Activated CD4-positive, alpha-beta T cell treated with anti-CD3 and anti-CD28 coated beads, Interleukin-2, Interleukin-4, amounts not matched to agents 100 ng/mL and 50 ng/mL, durations not matched to agents 16 hours and 8 hours (primary cell): ENCODE measurements at places on chromosomes 7 and 10.

DNA sequence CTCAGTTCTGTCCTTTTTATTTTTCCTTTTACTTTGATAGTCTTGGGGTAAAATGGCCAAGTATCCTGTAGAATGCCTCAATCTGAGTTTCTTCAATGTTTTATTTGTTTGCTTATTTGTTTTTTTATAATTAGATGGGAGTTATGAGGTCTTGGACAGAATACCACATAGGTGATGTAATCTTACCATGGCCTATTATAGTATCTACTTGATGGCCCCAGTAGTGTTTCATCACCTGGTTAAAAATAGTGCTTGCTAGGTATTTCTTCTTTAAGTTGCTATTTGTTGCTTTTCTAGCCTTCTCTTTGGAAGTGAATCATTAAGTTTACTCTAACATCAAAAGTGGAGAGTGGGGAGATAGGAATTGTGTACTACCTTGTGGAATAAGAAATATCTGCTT is 1020.0 kb upstream of the KCND2 start:
- DNase-seq, result no peak

- peak; percentile 32 for DNase-seq
Observed at GRCh38 chr10:12186323-12186722, 9.4 kb downstream of the NUDT5 start.

DNA sequence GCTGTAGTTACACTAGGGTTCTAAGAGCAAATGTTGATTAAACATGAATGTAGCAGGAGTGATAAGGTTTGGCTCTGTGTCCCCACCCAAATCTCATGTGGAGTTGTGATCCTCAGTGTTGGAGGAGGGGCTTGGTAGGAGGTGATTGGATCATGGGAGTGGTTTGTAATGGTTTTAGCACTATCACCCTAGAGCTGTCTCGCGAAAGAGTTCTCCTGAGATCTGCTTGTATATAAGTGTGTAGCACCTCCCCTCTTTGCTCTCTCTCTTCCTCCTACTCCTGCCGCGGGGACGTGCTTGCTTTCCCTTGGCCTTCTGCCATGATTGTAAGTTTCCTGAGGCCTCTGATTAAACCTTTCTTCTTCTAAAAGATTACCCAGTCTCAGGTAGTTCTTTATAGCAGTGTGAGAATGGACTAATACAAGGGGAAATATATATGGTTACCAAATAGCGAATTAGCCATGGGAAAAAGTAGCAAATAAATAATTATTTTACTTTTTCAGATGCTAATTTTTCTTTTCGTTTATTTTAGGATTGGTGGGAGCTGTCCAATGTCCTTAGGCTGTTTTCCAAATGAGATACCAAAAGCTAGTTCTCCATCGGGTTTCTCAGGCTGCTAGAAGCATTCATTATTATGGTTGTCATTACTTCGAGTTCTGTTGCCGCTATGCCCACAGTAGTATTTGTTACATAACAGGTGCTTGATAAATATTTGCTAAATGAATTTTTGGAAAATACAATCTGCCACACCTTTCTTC is 58.7 kb downstream of the PTEN start:
- DNase-seq, result no peak

- no peak for DNase-seq
Observed at GRCh38 chr10:61164458-61165160, 220.6 kb upstream of the RHOBTB1 start.

DNA sequence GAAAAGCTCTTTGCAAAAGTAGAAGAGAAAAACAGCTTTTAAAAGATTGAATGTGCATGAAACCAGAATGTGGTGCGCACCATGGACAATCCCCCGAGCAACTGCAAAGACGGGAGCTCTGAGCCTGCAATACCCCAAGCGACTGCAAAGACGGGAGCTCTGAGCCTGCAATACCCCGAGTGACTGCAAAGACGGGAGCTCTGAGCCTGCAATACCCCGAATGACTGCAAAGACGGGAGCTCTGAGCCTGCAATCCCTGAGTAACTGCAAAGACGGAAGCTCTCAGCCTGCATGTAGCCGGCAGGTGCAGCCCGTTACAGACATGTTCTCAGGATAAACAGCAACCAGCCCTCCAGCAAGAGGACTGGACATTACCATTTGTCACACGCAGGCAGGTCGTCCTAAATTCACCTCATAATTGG is 6.2 kb downstream of the ZNF775 start:
- DNase-seq, result no peak

DNA sequence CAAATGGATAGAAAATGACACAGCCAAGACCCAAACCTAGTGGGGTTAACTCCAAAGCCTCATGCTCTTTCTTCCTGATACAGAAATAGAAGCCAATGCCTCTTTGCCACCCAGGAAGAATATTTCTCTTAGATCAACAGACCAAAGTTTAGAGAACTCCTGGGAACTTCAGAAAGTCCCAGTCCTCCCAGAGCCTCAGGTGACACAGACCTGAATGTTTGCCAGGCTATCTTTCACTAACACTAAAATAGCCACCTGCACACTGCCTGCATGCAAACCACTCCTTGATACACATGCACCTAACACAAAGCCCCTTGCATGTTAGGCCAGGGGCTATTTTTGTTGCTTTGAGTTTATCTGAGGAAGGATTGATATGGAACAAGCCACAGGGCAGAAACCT is 27.7 kb downstream of the LSM5 start:
- no peak for DNase-seq

DNA sequence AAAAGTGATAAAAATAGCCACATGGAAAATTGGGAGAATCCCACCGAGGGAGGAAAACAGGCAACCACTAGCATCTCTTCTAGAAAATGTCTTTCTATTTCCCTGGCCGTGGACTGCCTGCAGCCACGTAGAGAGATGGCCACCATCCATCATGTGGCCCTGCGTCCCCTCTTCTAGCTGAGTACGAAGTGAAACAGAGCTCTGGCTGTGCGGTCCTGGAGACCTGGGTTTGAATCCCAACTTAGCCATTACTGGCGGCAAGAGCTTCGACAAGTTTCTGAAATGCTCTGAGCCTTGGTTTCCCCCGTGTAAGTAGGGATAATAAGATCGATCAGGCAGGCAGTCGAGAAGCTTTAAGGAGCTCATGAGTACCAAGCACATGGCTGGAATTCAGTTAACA is 32.9 kb downstream of the ZCCHC24 start:
- no peak for DNase-seq

- DNase-seq, result no peak
Observed at GRCh38 chr10:126759531-126759930, 89.0 kb upstream of the C10orf90 start.

- DNase-seq, result no peak
Observed at GRCh38 chr7:101565601-101566209, 63.4 kb downstream of the MYL10 start.

GRCh38 chr7:18529239-18529638 is 33.7 kb downstream of the HDAC9 start:
- DNase-seq, result no peak

GRCh38 chr7:24604630-24605029 is 31.4 kb downstream of the PALS2 start:
- no peak for DNase-seq

- DNase-seq, result no peak
Observed at GRCh38 chr10:130559547-130559880, 423.3 kb downstream of the GLRX3 start.

DNA sequence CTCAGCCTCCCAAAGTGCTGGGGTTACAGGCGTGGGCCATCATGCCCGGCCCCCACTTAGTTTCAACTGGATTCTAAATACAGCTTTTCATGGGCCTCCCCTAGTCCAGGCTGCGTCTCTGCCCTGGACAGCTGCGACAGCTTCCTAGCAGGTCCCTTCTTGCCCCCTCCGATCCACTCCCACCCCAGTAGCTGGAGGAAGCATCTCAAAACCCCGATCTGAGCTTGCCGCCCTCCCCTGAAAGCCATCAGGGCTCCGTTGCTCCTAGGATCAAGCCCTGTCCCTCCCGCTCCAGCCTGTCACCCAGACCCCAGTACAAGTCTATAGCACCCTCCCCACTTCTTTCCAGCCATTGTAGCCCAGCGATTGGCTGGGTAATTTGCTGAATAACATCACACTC is 64.5 kb downstream of the VWA2 start:
- DNase-seq, result no peak

DNA sequence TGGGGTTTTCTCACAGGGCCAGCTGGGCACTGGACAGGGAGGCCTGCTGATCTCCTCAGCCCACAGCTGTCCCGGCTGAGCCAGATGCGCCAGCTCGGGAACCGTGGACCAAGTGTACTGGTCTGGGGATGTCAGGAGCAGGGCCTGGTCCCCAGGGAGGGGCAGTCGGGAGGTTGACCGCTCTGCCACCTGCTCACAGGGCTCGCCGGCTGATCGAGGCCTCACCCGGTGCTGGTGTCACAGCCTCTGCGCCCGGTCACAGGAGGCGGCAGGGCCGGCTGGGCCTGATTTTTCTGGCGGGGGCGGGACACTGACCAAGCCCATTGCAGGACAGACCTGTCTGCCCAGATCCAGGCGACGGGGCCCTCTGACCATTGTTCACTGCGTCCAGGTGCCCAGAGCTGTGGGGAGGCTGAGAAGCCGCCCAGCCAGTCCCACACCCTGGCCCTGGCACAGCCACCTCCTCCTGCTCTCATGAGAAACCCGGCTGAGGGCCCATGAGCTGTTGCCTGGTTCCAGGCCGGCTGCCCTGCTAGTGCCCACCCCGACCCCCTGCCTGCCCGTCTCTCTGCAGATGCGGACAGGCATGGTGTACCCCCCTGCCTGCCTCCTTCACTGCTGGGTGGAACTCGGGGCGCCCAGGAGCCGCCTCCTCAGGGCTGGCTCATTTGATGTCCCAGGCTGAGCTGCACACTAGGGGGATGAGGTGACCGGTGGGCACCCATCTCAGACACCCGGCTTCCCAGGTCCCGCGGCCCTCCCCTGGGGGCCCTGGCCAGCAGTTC is 3.0 kb upstream of the TMEM184A start:
- no peak for DNase-seq

DNA sequence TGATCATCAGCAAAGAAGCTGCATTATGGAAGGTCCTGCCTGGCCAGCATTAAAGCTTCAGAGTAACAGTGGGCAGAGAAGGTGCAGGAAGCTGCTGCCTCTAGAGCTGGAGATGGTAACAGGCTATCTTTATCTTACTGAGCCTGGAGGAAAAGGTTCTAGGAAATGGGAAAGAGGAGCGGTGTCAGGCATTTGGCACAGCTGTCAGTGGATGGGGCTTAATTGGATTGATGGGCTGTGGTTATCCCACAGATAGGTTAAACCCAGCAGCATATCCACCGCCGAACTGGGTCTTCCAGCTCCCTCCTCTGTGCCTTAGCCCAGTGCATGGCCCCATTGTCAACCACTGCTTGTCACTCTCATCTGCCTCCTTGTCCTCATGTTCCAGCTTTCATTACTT is 127.6 kb downstream of the CCNY start:
- no peak for DNase-seq

- DNase-seq, result peak; percentile 69
Observed at GRCh38 chr10:43138757-43139241, 554 bp downstream of the CSGALNACT2 start.

- no peak for DNase-seq
Observed at GRCh38 chr10:77671594-77672252, 34.1 kb upstream of the KCNMA1 start.

- DNase-seq, result no peak
Observed at GRCh38 chr7:47358944-47359588, 222.8 kb downstream of the TNS3 start.
